ENCODE measurements at places on chromosomes 16 and 17.

DNA sequence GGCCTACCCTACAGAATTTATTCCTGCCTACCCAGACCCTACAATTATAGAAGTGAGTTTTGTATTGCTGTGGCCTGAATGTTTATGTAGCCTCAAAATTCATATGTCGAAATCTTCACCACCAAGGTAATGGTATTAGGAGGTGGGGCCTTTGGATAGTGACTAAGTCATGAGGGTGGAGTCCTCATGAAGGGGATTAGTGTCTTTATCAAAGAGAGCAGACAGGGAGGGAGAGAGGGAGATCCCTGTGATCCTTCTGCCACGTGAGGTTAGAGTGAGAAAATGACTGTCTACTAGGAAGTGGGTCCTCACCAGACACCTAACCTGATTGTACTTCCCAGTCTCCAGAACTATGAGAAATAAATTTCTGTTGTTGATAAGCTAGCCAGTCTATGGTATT lies 981 bp upstream of the DUXB start:
- DNase-seq = no peak

GRCh38 chr17:15250135-15250860 lies 14.8 kb downstream of the PMP22 start:
- no peak for DNase-seq

GRCh38 chr17:69357701-69358100 lies 30.8 kb upstream of the ABCA5 start:
- DNase-seq = no peak

GRCh38 chr17:74295625-74296547 lies 21.9 kb downstream of the DNAI2 start:
- DNase-seq = no peak

GRCh38 chr17:45127207-45127547 lies 5.1 kb downstream of the PLCD3 start:
- no peak for DNase-seq

DNA sequence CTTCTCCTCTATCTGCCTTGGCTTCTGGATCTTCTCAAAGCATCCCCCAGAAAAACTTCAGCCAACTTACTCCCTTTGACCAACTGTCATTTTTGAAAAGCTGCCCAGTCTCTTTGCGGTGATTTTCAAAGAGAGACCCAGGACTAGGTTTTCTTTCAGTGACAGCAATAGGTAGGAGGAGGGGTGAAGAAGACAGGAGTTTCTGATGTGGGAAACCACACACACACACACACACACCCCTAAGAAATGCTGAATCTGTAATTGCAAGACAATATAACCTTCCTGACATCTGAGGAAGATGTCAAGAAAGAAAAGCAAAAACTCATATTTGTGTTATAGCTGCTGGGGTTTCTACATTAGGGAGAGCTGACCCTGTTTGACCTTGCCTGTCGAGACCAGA lies 5.2 kb downstream of the FAM20A start:
- no peak for DNase-seq

- DNase-seq = no peak
Measured at GRCh38 chr17:77146246-77146632, 5.5 kb downstream of the SEC14L1 start.

GRCh38 chr17:3762922-3763776 lies 37.8 kb downstream of the ITGAE start:
- DNase-seq = no peak

DNA sequence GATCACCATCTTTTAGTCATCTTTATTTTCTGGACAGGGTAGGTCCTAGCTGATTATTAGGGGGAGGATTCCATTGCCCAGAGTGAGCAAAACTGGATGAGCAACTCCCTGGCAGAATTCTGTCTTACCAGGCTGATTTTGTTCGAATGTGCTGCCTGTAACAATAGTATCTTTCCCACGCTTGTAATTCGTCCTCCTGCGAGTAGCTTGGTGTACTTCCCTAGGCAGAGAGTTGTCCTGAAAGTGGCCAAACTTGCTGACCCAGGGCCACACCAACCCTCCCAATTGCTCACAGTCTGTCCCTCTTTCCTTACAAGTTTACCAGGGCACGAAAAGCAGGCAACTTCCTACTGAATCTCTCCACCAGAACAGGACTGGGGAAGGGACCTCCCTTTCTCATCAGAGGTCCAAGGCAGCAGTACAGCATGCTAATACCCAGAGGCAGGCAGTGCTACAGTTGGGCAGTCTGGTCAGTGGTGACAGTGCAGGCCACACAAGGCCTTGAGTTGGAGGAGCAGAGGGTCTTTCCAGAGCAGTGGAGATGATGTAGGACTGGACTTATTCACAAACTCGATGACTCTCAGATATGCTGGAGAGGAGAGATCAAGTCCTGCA lies 67.8 kb upstream of the NLK start:
- DNase-seq = no peak

DNA sequence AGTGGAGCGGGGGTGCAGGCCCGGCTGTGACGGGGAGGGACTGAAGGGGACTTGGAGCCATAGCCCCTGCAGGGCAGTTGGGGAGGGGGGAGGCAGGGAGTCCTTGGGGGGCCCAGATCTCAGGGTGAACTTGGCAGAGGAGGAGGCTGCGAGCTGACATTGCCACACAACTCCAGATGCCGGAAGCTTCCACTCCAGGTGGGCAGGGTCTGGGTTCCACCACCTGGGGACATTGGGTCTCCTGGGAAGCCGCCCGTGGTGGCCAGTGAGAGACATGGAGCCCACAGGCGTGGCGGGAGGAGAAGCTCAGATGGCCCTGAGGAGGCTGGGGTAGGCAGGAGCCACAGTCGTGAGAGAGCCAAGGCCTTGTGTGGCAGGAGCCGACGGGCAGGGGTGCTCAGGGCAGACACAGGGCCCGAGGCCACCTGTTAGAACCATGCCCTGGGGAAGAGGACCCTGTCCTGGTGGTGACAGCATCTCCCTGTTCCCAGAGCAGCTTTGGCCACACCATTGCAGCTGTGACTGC lies 18.2 kb upstream of the GAA start:
- DNase-seq = no peak

DNA sequence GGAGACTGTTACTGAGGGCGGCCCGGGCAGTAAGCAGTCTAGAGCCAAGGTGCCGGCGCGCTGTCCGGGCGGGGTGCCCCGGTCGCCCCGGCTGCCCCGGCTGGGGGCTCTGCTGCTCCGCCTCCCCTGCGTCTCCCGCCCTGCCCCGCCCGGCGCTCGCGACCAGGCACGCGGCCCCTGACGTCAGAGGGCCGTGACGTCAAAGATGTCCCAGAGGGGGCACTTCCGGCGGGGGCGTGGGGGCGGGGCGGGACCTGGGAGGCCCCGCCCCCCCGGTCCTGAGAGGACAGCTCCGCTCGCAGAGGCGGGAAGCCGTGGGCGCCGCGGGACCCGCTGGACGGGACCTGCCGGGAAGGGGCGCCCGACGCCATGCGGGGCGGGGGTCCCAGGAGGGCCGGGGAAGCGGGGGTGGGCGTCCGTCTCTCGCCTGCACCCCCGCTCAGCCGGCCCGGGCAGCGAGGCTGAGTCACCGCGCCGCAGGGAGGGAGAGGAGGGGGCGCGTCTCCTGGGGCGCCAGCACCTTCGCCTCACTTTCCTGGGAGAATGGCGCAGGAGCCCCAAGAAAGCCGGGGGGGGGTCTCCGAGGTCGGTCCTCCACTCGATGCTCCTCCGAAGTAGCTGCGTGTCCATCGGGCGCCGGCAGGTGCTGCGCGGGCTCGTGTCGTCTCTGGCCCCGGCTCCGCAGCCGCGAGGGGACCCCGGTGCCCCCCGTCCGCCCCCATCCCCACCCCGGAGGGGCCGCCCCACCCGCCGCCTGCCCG lies 4.4 kb upstream of the HIC1 start:
- peak; percentile 44 for DNase-seq

GRCh38 chr17:80129006-80129565 lies 17.8 kb downstream of the EIF4A3 start:
- DNase-seq = no peak

- DNase-seq = no peak
Measured at GRCh38 chr17:67974185-67974584, 22.1 kb downstream of the C17orf58 start.

DNA sequence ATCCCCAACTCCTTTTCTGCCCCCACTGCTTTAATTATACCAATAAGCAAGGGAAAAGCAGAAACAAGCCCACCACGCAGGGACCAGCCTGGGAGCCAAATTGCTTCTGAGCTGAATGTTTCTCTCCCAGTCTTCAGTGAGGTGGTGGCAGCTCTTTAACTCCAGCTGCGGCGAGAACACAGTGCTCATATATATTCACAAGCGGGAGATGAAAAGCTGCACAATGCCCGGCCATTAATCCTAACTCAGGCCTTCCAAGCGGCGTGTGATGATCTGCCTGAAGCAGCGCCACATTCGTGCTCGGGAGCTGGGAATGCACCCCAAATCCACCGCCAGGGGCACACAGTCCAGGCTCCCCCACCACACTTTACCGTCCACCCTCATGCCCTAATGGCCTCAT lies 203.7 kb upstream of the SDK2 start:
- DNase-seq = no peak

GRCh38 chr16:55906123-55906522 lies 30.9 kb upstream of the CES5A start:
- DNase-seq = no peak

- no peak for DNase-seq
Measured at GRCh38 chr16:968620-969019, 2.2 kb downstream of the LMF1 start.

GRCh38 chr16:19499006-19499405 lies 22.9 kb downstream of the GDE1 start:
- DNase-seq = no peak

DNA sequence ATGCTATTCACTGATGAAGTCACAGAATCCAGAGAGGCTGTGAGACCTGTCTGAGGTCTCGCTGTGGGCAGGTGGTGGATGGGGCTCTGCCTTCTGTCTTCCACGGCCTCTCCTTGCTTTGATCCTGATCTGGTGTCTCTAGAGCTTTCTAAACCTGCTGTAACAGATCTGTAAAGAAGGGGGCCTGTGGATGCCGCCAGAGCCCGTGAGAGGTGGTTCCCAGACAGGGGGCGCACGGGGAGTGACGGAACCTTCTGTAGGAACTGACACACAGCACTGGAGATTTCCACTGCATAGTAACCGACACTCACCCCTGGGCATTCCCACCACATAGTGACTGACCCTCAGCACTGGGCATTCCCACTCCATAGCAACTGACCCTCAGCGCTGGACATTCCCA lies 16.0 kb downstream of the CBFA2T3 start:
- DNase-seq = no peak

DNA sequence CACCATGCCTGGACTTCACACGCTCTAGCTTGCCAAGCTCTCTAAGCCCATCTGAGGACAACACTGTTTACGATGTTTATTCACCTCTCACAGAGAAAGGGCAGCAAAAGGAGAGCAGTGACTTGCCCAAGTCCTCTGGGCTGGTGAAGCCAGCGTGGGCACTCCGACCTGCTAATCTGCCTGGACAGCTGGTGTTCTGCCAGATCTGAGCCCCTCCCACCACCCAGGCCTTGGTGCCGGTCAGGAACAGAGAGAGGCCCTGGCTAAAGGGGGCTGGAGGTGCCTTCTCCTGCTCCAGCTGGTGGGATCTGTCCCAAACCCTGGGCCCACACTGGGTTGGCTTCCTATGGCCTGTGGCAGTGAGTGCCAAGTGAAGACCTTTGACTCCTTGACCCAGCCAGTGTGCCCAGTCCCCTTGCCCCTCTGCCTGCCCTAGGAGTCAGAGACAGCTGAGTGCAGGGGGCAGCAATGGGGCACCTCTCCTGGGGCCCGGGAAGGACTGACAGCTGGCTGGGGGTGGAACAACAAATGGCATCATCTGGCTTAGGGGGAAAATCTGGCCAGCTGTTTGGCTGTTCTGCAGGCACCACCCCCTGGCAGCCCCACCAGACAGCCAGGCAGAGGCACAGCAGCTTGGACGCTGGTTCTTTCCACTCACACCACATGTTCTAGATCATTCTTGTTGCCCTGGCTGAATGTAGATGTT lies 1.8 kb upstream of the SLC4A1 start:
- DNase-seq = no peak

GRCh38 chr17:76529224-76530094 lies 8.1 kb downstream of the CYGB start:
- no peak for DNase-seq

DNA sequence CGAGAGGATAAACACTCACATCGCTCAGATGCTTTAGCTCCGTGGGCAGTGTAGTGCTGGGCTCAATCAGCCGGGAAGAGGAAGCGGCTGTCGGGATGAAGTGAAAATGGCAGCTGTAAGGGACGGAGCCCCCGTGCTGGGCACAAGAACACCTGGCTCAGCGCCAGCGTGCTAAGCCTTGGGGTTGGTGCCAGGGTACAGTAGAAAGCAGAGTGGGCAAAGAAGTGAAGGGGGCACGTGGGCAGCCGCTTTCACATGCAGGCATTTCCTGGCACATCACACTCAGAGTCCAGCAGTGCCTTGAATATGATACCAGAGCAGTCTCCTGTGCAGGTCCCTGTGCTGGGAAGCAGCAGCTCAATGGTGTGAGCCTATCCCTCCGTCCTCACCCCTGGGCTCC lies 51.1 kb upstream of the FOXF1 start:
- DNase-seq = no peak

GRCh38 chr17:81691196-81691595 lies 7.4 kb downstream of the HGS start:
- DNase-seq = no peak

Measured in stimulated activated CD4-positive, alpha-beta T cell treated with anti-CD3 and anti-CD28 coated beads, Interleukin-12 subunit alpha, Interleukin-12 subunit beta, amount 100 ng/mL, for 24 hours (primary cell).